ENCODE measurements at places on chromosomes 3 and 15. TPM values are rescaled to one million over a fixed set of nuclear protein-coding genes. Genes with fewer than 3 reads are reported as not detected.

PDZRN3 gene
- total RNA-seq, result 3.5 TPM

CDV3 gene
- total RNA-seq, result 94.5 TPM

- peak; percentile 28 for DNase-seq
These were observed 109.8 kb downstream of the RPL22L1 start for GRCh38 chr3:170760174-170760526.

- DNase-seq, result no peak
These were observed 9.4 kb upstream of the SEMA3B start for GRCh38 chr3:50259432-50260026.

- DNase-seq, result peak; percentile 88
These were observed 665.4 kb upstream of the CBLB start for GRCh38 chr3:106534206-106534605.

DNA sequence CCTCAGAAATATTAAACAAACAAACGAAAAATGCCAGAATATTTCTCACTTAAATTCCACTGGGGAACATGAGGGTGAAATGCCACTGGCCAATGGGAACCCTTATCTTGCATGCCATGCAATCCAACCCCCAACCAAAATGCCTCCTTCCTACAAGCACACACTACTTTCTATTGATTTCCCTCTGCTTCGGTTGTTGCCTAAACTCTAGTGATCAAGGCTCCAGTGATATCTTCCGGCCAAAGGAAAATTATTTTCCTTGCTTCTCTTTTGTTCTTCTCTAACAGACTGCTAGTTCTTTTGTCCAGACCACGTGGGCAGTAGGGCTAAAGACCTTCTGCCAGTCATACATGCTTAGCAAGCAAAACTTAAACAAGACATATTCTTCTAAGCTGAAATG is 115.7 kb downstream of the TMCC1 start:
- no peak for DNase-seq

DNA sequence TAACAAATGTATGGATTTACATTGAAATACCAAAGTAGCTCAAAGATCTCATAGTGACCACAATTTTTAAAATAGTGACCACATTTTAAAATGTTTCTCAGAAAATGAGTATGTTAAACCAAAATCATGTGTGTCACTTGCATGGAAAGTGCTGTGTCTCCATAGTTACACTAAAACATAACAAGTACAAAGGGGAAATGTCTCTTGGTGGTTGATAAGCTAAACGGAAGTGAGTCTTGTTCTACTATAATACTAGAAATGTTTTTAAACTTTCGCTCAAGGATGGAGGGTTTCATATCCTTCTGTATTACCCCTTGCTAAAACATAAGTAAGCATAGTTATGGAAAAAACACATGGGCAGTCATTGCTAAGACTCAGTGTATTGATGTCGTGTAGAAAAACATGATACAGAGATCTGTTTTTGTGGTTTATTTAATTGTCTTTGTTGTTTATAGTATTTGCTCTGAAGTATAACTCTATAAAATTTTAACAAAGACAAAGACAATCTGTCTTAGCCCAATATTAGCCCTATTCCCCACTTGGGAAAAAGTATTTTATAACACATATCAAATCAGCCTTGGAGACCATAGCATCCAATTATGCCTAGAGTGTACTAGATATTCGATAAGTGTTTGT is 27.0 kb upstream of the DENND4A start:
- peak; percentile 13 for DNase-seq

DNA sequence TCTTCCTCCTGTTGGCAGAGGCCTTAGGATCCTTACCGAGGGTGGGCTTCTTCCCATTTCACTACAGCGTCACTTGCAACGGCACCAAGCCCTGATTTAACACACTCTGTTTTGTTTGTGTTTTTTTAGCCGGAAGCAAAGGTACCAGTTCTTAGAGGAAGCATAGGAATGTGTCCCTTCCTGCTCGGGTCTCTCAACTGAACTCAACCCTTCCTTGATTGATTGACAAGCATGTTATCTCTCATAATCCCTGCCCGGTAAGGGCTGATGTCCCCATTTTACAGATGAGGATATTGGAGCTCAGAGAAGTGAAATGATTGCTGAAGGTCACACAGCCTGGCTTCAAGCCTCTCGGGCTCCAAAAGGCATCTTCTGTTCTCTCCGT is 26.6 kb upstream of the MAGEF1 start:
- DNase-seq, result no peak

- no peak for DNase-seq
These were observed 320.9 kb upstream of the CTDSPL start for GRCh38 chr3:37540786-37541185.

All from RPMI7951 (cell line).